KG1 (cell line): ENCODE measurements at places on chromosomes 5 and 9.

DNA sequence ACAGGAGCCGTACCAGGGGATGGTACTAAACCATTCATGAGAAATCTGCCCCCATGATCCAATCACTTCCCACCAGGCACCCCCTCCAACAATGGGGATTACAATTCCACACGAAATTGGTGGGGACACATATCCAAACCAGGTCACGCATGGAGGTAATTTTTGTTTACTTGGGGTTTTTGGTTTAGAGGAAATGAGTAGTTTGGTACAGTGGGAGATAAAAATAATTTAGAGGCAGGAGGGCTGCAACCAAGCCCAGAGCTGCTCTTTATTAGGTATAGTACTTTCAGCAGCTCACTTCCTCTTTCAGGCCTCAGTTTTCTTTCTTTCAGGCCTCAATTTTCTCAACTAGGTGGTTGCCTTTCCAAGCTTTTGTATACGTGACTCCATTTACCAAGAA is 23.2 kb downstream of the PRUNE2 start:
- no peak for DNase-seq

GRCh38 chr5:134119720-134120119 is 5.2 kb downstream of the TCF7 start:
- DNase-seq = no peak

- DNase-seq = no peak
Measured at GRCh38 chr5:169080448-169080911, 220.5 kb downstream of the SLIT3 start.

DNA sequence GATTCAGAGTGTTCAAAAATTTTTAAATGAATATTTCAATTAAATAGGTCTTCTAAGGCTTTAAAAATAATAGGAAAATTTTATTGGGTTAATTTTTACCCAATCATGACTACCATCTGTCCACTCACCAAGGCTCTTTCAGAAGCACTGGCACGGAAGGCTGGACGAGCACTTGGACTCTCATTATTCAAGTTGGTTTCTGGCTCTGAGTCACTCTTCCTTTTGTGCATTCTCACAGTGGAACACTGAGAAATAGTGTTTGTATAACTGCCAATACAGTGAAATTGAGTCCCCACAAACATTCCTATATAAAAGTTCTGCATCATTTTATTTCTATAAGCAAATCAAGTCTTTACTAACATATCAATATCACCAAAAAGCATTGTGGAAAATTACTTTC is 1149.0 kb downstream of the EFNA5 start:
- DNase-seq = no peak

DNA sequence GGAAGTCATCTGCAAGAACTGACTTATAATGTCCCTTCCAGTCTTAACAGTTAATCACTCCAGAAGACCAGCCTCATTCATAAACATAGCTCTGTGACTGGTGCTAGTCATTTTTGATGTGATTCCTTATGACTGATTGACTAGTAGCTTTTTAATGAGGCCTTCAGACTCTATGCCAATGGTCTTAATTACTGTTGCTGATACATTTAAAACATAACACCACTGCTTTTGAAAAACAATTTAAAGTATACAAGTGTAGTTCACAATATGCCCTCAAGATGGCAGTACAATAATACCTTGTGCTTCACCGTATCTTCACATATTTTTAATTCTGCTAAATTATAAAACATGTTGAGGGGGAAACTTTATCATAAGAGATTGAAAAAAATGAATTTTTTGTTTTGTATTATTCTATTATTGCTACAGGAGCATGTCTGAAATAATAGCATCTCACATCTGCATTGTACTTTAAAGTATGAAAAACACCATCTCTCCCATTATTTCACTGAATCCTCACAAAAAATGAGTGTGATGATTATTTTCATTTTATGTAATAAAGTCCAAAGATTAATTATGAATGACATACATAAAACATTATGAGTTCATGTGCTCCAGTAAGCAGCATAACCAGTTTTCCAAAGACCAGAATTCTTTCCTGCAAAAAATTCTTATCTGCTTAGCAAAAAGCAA is 55.2 kb upstream of the SHISAL2B start:
- peak; percentile 11 for DNase-seq

DNA sequence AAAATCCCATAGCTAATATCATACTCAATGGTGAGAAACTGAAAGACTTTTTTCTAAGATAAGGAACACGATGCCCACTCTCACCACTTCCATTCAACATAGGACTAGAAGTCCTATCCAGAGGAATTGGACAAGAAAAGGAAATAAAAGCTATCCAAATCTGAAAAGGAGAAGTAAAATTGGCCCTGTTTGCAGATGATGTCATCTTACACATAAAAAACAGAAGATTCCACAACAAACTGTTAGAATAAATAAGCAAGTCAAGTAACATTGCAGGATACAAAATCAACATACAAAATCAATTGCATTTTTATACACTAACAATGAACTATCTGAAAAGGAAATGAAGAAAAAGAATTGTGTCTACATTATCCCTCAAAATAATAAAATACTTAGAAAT is 308.0 kb downstream of the MCTP1 start:
- DNase-seq = no peak

- DNase-seq = no peak
Measured at GRCh38 chr5:120604884-120605283, 140.8 kb downstream of the PRR16 start.

- no peak for DNase-seq
Measured at GRCh38 chr5:52466113-52466512, 321.6 kb upstream of the ITGA1 start.

DNA sequence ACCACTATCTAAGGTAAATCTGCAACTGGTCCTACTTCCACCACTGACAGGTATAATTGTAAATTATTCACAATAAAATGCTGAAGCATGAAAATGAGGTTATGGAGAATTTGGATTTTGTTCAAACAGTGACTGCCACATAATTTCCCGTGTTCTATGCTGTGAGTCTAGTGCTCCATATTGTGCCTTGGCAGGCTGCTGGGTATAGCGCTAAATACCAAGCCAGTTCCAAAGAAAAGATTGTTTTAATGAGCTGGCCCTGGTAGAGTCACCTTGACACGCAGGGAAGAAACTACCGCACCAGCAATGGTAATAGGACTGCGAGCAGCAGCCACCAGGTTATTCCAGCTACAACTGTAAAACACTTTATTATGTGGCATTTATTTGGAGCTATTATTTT is 30.4 kb downstream of the PSMB7 start:
- DNase-seq = no peak

- DNase-seq = no peak
Measured at GRCh38 chr9:130201399-130201873, 29.2 kb downstream of the NCS1 start.

DNA sequence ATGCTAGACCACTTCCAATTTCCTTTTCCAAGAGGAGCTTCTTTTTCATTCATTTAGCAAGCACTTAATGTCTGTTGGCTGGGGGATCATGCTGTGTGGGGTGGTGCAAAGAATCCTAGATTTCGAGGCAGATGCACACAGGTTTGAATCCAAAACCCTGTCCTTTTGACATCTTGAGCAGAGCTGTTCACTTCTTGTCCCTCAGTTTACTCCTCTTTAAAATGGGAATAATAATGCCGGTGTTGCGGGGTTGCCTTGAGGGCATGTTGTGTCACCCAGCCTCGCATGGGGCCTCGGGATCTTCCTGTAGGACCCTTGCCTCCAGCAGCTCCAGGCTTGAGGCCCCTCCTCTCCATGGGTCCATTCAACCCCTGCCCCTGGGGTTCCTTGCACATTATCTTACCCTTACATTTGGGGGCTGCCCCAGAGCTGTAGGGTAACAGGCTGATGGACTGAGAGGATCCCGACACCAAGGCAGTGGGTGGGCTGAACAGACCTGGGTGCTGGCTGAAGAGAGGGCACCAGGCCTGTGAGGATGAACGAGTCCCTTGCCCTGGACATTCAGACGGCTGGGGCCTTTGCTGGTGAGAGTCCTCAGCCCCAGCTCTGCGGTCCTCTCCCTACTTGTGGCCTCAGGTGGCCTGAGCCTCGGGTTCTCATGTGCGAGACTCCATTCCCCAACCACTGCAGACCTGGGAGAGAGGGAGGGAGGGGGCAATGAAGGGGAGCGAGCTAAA is 145.8 kb downstream of the BARX1 start:
- DNase-seq = no peak

GRCh38 chr5:78269088-78269703 is 25.3 kb downstream of the AP3B1 start:
- DNase-seq = no peak

DNA sequence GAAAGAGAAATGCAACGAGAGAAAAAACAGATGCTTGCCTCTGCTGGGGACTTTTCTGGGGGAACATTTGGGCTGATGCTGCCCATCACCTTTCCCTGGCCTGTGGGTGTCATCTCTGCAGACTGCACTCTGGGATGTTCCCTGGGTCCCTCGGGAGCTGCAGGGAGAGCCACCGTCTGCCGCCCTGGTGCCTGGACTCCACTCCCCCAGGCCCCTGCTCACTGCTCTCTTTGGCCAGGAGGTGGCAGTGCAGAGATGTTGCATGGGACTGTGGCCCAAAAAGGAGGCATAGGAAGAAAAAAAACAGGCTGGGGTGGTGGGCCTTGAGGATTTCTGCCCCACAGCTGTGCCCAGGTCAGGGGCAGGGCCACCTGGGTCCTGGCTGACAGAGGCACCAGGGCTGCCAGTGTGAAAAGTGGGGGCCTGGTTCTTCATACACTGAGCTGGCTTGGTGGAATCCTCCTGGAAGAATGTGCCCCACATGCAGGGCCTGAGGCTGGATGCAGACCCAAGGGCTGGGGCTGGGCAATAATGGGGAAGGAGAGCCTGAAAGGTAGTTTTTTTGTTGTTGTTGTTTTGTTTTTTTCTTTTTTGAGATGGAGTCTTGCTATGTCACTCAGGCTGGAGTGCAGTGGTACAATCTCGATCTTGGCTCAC is 353.6 kb downstream of the SLIT3 start:
- DNase-seq = no peak

- DNase-seq = no peak
Measured at GRCh38 chr9:123353984-123354591, 1.9 kb upstream of the CRB2 start.

DNA sequence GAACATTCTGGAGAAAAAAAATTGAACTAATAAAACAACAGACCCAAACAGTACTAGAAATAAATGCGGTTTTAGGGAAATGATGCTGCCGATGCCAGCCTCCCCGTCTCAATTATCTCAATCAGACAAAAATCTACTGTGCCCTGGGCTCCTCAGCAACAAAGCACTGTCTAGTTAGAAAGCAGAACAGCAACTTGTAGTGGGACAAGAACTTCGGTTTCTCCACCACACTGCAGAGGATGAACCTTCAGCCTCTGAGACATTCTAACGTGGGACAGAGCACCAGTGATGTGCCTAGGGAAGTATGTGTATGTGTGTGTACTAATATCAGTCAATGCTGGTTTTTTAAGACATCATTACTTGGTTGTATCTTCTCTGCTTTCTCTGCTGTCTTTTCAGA is 11.1 kb upstream of the CAST start:
- no peak for DNase-seq

DNA sequence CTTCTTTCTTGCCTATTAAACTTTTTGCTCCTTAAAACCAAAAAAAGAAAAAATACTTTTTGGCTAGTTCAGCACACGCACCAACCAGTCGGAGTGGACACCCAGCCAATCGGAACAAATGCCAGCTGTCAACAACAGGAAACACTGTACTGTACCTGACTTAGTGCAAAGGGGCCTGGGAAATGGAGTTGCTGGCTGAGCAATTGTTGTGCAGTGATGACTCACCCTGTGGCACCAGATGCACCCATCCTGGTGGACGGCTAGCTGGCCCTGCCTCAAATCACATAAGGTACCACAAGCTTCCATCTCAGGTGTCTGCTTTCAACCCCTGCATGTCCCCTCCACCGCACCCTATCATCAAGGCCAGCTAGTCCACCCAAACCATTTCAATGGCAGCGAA is 20.9 kb downstream of the FOXE1 start:
- DNase-seq = no peak

DNA sequence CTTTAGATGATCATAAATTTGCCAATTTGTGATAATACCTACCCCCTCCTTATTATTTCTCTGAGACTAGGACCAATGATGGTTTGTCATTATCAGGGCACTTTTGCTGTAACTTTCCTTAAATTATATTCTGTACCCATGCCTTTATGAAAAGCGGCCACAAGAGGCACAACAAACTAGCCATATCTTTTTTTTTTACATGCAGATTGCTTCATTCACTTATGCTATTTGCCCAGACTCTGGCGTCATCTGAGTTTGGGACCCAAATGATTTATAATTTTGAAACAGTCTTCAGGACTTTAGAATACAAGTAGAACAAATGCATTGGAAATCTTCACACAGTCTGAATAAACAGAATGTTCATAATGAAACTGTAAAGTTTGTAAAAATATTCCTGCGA is 408.1 kb downstream of the MAT2B start:
- no peak for DNase-seq

DNA sequence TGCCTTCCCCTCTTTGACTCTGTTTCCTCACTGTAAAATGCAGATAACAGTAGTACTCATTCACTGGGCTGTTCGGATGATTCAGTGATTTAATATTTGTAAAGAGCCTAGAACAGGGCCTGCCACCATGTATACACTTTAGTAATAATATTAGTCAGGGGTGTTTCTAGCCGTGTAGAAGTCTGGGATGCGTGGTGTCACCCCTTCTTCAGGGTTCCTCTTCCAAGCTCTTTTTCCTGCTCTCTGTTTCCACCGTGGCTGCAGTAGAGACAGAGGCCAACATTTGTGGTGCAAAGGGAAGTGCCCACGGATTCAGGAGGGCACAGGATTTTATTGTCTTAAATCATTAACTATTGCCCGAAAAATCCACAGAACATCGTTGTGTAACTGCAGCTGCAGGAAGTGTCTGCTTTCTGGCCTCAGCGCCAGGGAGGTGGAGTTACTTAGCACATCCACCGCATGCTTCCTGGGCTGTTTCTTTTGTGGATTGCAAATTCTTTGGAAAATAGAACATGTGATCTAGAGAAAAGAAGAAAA is 61.7 kb downstream of the TRIO start:
- DNase-seq = peak; percentile 40

DNA sequence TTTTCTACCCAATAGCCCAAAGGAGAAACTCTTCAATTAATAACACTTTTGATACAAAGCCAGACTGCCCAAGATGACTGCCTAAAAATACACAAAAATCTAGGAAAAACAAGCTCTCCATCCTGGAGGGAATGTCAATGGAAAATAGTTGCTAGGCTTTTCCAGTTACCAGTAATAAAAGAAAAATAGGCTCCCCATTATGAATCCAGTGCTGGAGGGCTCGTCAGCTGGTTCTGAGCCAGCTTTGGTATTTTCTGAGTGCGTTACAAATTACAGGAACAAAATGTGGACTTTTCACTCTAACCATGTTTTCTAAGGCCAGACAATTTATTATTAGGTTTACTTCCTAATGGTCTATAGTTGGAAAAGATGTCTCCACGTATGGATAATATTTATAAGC is 414.5 kb downstream of the ACTL7B start:
- no peak for DNase-seq

- DNase-seq = no peak
Measured at GRCh38 chr5:145245354-145245753, 589.8 kb downstream of the PRELID2 start.

DNA sequence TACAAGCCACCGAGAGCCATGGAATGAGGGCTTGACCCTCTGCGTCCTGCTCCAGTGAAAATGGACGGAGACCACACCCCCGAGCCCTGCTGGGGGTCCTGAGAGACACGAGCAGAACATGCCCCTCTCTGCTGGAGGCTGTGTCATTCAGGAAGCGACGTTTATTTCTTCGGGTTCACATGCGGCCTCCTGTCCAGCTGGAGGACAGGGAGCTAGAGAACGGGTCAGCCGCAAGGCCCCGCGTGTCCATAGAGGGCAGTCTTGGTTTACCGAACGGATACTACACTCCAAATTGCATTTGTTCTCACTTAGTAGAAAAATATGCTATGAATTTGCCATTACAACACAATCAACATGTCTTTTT is 36.1 kb downstream of the MRPL36 start:
- no peak for DNase-seq

- no peak for DNase-seq
Measured at GRCh38 chr5:163622799-163623198, 117.4 kb downstream of the MAT2B start.
